ENCODE measurements at places on chromosomes 1 and 21.

DNA sequence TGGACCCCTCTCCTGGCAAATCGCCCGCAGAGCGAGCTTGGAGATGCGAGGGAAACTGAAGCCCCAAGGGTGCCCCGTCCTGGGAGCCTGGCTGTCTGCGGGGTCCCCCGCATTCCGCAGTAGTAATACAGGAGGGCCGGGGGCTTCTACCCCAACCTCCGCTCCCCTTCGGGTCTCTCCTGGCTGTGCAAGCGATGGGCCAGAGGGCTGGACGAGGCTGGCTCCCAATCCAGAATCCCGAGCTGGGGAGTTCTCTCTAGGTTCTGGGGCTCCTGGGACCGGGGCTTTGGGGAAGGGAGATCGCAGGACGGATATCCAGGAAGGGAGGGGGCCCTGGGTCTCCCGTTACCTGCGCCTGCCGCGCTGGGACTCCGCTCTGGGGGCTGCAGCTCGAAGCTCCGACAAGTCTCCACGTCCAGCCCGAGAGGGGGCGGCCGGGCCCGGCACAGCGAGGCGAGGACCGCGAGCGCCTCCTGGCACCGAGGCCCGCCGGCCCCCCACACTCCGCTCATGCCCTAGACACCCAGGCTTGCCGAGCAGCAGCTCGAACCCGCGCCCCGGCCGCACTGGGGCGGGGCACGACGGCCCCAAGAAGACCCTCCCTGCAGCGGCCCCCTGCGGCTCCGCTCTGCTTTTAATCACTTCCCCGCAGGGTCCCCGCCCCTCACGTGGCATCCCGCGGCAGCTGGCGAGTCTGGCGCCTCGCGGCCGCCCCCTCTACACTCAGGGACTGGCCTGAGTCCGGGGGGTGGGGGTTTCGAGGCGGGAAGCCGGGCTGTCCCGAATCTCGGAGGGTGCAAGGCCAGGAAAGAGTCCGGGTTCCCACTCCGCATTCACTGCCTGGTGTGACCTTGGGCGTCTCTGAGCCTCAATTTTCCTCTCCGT is at the start of gene SYT6:
Gene SYT6 (minus strand): TSS at position 609 of the 885 bp plus-strand sequence. CDS start 97 bp downstream, at position 512.
- DNase-seq: no peak

DNA sequence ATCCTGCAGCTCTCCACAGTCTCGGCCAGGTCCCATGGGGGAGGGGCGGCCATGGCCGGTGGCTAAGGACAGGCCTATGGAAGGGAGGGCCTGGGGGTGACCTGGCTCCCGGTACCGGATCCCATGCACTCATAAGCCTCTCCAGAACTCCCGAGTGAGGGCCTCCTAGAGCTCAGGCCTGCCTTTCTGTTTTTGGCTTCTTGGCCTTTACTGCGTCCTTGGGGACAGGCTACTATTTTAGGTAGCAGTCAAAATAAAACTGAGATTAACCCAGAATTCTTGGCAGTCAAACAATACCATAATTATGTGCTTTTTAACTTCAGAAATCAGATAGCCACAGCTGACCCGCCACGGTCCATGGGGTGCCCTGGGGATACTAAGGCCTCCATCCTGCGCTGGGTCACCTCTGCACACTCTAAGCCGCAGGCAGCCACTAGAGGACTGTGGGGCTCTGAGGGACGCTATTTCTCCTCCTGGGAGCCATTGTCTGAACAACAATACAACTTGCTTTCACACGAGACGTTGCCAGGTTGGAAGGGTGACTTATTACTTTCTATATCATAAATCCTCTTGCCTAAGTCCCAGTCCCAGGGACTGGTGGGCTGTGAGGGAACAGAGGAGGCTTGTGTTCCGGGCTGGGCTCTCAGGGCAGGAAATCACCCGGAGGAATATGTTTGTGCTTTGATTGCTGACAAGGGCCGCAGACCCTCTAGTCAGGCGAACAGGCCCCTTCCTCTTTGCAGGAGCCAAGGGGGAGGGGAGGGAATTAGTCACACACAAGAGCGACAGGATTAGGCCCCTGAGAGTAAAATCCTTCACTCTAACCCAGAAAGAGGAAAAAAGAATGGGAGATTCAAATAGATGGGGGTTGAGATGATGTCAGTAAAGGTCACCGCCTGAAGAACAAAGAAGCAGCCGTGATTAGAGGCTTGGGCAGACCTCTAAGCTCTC is 40.7 kb upstream of the BCAR3 start:
- DNase-seq: no peak

DNA sequence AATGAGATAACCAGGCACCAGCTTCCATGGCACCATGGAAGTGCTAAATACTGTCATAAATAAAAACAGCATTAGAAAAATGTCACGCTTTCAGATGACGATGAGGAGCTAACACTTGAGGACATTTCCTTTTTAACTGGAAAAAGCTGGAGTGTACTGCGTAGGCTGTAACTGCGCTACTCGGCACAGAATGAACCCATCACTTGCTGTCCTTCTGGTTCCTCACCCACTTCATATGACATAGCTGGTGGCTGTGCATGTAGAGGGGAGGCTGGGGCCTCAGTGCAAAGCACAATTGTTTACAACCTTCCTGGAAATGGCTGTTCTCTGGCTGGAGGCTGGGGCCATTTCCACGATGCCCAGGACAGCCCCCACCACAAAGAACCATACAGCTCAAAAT is 55.7 kb downstream of the NTPCR start:
- DNase-seq: no peak

GRCh38 chr1:211632117-211632807 is 43.2 kb downstream of the NEK2 start:
- no peak for DNase-seq

All from thyroid gland (tissue), 4 donors.